ENCODE measurements at places on chromosomes 3 and 15.

- DNase-seq = no peak
Measured at GRCh38 chr3:34947834-34948233, 691.5 kb upstream of the ARPP21 start.

DNA sequence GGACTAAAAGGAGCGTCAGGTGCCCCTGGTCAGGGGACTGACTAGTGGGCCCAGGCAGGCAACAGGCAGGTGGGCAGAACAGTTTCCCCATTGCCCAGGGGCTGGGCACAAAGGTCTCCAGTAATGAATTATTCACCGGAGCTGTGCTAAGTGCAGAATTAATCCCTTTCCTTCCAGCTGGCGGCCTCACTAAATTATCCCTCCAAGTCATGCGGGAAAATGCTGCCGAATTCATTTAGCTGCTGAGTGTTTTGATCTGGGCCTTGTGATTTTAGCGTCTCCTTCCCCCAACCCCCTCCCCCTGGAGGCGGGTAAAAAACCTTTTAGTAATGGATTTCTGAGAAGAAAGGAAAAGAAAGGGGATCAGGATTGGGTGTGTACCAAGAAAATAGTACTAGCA, 47.2 kb downstream of the CCDC33 start:
- no peak for DNase-seq

DNA sequence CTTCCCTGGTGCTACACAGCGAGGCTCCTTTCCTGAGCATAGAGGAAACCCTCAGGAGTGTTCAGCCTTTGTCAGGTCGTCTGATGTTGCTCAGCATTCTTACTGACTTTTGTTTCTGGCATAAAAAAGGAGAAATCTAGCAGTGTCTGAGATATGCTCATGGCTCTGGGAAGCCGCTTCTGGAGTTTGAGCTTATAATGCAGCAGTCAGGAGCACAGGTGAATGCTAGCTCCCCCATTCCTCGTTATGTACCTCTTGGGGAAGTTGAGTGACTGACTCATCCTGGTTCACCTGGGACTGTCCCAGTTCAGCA, 49.2 kb upstream of the MYZAP start:
- no peak for DNase-seq

- DNase-seq = no peak
Measured at GRCh38 chr3:10549617-10550230, 44.3 kb upstream of the ATP2B2 start.

- DNase-seq = no peak
Measured at GRCh38 chr3:107884028-107884427, 206.8 kb downstream of the CD47 start.

DNA sequence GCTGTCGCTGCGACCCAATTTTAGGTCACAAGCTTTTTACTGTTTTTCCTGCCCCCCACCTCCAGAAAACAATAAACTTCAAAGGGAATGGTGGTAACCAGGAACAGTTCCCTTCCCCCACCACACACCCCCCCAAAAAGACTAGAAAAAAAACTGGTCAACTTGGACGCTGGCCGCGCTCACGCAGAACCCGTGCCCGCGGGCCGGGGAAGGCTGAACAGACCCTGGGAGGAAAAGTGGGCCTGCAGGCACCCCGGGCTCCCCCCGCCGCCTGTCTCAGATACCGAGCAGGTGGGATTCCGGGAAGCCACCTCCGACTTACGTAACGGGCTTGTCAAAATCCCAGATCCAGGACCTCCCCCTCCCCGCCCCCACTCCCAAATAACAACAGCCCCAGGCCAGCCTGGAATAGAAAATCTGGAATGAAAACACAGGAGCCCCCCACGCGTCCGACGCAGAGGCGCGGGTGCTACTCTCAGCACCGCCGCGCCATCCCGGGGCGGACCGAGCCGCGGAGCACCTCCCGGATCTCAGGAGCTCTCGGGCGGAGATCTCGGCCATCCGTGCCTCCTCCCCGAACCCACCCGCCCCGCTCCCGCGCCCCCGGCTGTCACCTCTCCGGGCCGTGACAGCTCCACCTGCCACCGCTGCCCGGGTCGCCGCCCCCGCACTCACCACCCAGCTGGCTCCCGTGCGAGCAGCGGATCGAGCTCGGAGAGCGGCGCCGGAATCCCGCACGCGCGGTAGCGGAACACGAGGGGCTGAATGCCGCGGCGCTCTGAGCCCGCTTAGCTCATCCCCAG, 557 bp downstream of the DENND4A start:
- DNase-seq = no peak

DNA sequence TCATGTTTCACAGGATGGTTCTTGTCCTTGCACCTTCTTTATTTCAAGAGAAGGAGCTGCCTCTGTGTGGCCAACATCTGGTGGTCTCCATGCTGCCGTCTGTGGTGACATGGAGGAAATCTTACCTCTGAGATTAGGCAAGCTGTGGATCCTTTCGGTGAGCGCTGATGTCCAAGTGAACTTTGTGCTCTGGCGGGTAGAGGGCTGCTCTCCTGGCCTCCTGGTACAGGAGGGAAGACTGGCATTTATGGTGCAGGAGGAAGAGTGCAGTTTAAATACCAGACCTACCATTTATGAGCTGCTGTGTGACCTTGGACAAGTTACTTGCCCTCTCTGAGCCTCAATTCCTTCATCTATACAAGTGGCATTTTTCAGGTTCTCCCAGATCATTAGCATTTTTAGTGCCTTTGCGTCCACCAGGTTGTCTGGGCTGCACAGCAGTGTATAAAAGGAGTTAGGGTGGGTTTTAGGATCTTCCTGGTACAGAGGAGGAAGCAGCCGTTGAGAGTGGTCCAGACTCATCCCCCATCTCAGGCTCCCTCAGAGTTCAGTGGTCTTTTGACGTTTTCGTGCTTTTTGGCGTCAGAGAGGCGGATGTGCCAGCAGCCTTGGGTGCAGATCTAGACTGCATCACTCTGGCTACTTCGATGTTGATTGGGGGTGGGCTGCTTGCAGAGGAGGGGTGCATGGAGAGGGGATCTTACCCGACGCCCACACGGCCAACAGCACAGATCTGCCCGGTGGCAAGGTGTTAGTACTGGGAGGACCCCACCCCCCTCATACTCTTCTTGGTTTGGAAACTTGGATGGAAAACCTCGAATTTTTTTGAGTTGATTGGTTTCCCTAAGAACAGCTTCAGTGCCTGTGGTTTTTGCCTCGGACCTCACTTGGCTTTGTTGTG, 162.2 kb downstream of the ITPR1 start:
- no peak for DNase-seq

- DNase-seq = no peak
Measured at GRCh38 chr3:127701280-127701911, 28.6 kb downstream of the ABTB1 start.

All from activated CD4-positive, alpha-beta T cell treated with anti-CD3 and anti-CD28 coated beads, Interleukin-2, amount 50 U/mL, for 24 hours (primary cell).